Pons (tissue), 1 donor: ENCODE measurements at places on chromosomes 13 and 19.

DNA sequence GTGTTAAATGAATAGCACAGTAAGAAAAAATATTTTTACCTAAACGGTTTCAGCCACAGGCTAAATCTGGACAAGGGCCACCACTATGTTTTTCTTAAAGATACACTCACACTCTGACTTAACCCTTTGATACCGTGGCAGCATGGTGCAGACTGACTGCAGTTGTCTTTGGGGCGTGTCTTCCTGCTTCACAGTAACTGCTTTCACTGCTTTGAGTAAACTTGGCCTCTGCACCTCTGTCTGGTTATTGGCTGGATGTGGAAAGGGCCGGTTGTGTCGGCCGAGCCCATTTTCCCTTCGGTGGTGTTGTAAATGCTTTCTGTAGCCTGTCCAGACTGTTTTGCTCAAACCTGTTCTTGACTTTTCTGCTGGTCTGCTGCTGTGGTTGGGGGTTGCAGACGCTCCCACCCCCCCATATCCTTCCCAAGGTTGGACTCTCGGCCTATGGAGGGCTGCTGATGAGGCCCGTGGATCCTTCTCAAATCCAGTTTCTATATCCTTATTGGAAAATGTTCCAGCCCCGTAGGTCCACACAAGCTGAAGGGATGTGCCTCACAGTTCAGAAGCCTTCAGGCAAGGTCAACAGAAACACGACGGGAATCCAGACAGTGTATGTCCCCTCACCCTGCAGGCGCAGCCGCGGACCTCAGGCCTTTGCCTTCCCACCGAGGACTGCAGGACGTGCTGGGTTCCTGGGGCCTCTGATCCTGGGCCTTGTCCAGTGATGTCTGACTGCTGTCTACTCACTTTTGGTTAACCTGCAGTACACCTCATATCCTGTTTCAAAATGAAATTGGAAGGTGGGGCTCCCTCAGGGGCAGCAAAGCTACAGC lies 90.2 kb upstream of the RNF113B start:
- no peak for DNase-seq

GRCh38 chr19:21028969-21029268 lies 8.5 kb downstream of the ZNF430 start:
- DNase-seq: no peak

- DNase-seq: no peak
Measured at GRCh38 chr19:2047449-2048103, 3.5 kb downstream of the MKNK2 start.

GRCh38 chr13:53143757-53144339 lies 115.2 kb downstream of the OLFM4 start:
- no peak for DNase-seq
